ENCODE measurements at places on chromosomes 6 and 20. TPM values are rescaled to one million over a fixed set of nuclear protein-coding genes. Genes with fewer than 3 reads are reported as not detected.

Gene PTPRA
- 53.9 TPM for total RNA-seq

Gene TP53TG5
- not detected for total RNA-seq

Gene PBOV1
- not detected for total RNA-seq

Gene GJA10
- total RNA-seq, result not detected

Gene CRYBG1
- 34.6 TPM for total RNA-seq

Gene KCNB1
- not detected for total RNA-seq

Gene PAK5
- not detected for total RNA-seq

Gene MTG2
- total RNA-seq, result 19.1 TPM

Gene TSHZ2
- 0.98 TPM for total RNA-seq

Gene MICA
- 47.9 TPM for total RNA-seq

Gene C2
- not detected for total RNA-seq

Gene RAET1L
- not detected for total RNA-seq

Gene SAMHD1
- total RNA-seq, result 22.2 TPM

Gene NMBR
- total RNA-seq, result under 0.01 TPM

Gene ZC2HC1B
- total RNA-seq, result not detected

Gene RBBP8NL
- not detected for total RNA-seq

Gene CCR6
- total RNA-seq, result not detected

Gene TEAD3
- 0.19 TPM for total RNA-seq

Gene BPIFB1
- total RNA-seq, result not detected

Gene ITPR3
- 57.6 TPM for total RNA-seq

Gene FRK
- total RNA-seq, result under 0.01 TPM

Gene SDCBP2
- 6.2 TPM for total RNA-seq

Gene MEI4
- under 0.01 TPM for total RNA-seq

Gene LHFPL5
- not detected for total RNA-seq

Gene ENPP5
- total RNA-seq, result not detected

Gene TUBB2B
- total RNA-seq, result 5.6 TPM

Gene EYA4
- total RNA-seq, result 0.98 TPM

Gene B3GAT2
- total RNA-seq, result not detected

Gene TNFRSF6B
- total RNA-seq, result 41.5 TPM

Gene DEFB124
- total RNA-seq, result not detected

Gene SAMD10
- total RNA-seq, result 6.5 TPM

Gene PHACTR3
- 0.57 TPM for total RNA-seq

Gene ADGRG6
- 48.7 TPM for total RNA-seq

Gene FKBP5
- total RNA-seq, result 18.9 TPM
